Stimulated activated CD8-positive, alpha-beta memory T cell treated with anti-CD3 and anti-CD28 coated beads, Interleukin-12 subunit alpha, Interleukin-12 subunit beta, amount 100 ng/mL, for 4 hours (primary cell): ENCODE measurements at places on chromosomes 6 and 20.
A peak's percentile ranks its signal among the peaks of the same experiment; 100 is the strongest.

DNA sequence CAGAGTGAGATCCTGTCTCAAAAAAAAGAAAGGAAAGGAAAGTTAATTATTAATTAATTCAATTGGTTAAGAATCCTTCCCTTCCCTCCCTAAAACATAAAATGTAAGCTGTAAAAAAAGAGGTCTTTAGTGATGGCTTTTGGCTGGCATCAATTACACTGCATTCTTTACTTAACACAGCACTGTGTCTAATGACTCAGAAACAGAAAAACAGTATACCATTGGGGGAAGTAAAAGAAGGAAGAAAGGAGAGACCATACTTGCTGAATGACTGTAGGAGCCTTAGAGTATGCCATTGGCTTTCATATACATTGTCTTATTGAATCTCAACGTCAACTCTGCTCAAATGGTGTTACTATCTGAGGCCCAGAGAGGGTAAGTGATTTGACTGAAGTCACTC lies 18.3 kb upstream of the CITED2 start:
- DNase-seq = no peak

- DNase-seq = no peak
These were observed 67.6 kb downstream of the AFG1L start for GRCh38 chr6:108362455-108362854.

GRCh38 chr6:137832110-137832509 lies 34.9 kb upstream of the TNFAIP3 start:
- DNase-seq = no peak

- DNase-seq = no peak
These were observed 83.2 kb upstream of the TBX18 start for GRCh38 chr6:84847390-84848160.

DNA sequence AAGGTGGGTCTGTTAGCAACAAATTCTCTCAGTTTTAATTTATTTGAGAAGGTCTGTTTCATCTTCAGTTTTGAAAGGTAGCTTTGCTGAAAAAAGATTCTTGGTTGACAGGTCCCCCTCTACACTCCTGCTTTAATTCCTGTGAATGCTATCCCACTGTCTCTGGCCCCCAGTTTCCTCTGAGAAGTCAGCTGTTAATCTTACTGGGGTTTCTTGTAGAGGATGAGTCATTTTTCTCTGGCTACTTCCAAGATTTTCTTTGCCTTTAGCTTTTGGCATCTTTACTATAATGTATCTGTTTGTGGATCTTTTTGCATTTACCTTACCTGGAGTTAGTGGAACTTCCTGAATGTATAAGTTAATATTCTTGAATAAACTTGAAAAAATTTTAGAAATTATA lies 122.7 kb downstream of the MMS22L start:
- DNase-seq = no peak

GRCh38 chr6:130978660-130979396 lies 84.2 kb downstream of the EPB41L2 start:
- DNase-seq = no peak

DNA sequence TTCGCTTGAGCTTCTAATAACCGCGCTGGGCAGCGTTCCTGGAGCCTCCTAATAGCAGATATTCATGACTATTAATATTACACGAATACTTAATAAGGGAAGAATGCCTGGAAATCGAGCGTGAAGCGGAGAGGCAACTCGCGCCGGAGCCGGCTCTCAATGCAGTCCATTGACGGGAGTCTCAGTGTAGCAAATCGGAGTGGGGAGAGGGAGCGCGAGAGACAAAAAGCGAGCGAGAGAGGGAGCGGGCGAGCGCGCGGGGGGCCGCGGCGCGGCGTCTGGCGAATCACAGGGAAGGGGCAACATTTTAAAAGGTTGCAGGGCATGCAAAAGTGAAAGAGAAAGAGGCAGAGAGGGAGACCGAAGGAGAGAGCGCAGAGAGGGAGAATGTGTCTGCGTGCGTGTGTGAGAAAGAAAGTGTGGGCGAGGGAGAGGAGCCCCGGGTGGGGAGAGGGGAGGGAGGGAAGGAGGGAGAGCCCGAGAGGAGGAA lies 2.9 kb downstream of the TFAP2A start:
- no peak for DNase-seq

GRCh38 chr20:34355427-34355826 lies 7.6 kb upstream of the ITCH start:
- no peak for DNase-seq

DNA sequence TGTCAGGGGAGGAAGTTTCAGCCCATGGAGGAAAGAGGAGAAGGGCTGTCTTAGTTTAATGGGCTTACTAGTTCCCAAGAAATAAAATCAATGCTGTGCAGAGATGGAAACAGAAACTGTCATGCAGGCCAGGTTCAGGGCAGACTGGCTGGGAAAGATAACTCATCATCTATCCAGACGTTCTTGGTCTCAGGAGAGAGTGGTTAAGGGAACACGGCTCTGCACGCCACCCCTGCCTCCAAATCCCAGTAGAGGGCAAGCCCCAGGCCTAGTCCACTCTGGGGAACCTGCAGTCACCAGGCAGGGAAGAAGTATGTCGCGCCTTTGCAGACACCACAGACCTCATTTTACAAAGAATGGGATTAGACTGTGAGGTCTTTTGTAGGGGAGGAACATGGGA lies 12.5 kb downstream of the ALDH8A1 start:
- DNase-seq = no peak

GRCh38 chr6:144349690-144350527 lies 64.8 kb downstream of the UTRN start:
- no peak for DNase-seq

- no peak for DNase-seq
These were observed 154.6 kb downstream of the RFPL4B start for GRCh38 chr6:112501705-112502104.

- DNase-seq = no peak
These were observed 25.9 kb downstream of the SF3B5 start for GRCh38 chr6:144069506-144069905.

- DNase-seq = no peak
These were observed 48.8 kb upstream of the CDH22 start for GRCh38 chr20:46357030-46357514.

DNA sequence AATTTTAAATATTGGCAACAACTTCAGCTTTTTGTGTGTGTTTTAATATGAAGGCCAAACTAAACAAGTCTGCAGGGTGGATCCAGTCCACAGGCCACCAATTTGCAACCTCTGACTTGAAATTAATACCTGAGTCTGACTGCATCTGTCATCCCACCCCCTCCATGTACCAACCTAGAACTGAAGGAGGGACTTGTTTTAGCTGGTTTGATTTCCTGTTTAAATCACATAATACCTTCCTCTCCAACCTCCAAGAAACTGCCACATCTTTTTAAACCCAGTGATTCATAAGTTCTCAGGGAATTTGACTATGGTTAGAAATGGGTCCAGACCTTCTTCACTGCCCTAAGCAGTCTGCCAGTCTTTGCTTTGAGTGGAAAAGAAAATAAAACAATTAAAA lies 21.6 kb downstream of the RNF8 start:
- no peak for DNase-seq

DNA sequence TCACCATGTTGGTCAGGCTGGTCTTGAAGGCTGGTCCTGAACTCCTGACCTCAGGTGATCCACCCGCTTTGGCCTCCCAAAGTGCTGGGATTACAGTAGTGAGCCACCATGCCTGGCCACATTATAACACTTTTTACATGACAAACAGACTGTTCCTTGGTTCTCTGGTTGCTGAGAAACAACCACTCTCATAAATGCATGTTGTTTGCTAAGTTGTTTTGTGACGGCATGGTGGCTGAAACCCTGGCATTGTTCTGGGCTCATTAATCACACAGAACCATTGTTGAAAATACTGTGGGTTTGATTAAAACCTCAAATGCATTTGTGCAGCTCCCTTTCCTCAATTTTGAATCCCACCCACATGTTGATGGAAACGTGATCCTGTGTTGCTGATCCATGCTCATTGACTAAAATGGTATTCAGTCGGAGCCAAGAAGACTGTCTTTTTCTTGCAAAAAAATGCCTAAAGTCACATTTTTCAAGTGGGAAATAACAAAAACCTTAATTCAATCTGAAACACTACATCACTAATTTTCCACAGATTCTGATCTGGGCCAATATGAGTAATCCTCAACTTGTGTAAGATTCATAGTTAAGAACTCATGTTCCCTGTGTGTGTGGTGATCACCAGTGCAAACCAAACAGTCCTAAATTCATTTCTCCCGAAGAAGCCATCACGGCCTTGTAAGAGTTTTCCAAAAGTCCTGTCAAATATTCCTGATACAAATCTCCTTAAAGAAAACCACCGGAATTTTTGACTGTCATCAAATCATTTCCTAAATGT lies 132.8 kb downstream of the FNDC1 start:
- no peak for DNase-seq

DNA sequence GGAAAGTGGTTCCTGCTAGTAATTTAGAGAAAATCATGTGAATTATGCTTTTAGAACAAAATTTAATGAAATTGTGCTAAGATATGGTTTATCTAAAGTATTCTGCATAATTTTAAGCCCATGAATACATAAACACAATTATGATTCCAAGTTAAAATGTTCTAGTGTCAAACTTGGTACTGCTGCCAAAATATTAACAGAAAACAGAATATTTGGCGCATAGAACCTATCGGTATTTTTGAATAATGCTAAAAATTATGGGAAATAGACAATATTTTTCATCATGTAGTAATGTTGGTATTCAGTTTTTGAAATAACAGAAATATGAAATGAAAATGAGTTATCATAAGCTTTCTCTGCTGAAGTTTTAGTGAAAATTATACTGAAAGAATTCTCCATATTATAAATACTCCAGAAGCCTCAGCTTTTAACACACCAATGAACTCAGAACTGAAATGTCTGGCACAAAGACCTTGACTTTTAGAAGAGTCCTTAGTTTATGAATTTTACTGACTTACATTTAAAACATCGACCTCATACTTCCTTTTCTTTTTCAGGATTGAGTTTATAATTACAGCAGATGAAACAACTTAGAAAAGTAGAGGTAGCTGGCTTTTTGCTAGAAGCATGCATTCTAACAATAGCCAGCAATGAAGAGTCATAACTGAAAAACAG lies 1192.3 kb upstream of the GJE1 start:
- no peak for DNase-seq

- peak; percentile 28 for DNase-seq
These were observed 10.8 kb downstream of the BACH2 start for GRCh38 chr6:90285611-90286381.
